ENCODE measurements at places on chromosomes 2 and 18.

GRCh38 chr2:197919487-197919886 is 115.1 kb downstream of the PLCL1 start:
- DNase-seq: no peak

GRCh38 chr2:69436596-69436937 is 668 bp downstream of the NFU1 start:
- DNase-seq: no peak

DNA sequence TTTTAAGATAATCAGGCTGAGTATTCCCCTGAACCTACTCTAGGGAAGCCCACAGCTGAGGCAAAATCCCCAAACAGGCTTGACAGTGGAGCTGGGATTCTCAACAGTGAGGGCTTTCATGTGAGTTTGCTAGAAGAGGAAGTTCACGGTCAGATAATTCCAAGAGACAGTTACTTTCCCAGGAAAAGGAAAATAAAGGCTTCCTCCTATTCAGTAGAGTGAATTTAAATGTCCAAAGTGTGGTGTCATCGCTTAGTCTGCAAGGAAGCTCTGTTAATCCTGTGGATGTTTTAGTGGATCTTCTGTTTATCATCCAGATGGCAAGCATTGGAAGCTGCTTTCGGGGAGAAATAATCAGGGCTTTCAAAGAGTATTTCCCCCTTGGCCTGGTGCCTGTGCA is 119.8 kb downstream of the RPIA start:
- no peak for DNase-seq

- DNase-seq: no peak
Measured at GRCh38 chr18:42574871-42575270, 540.6 kb downstream of the RIT2 start.

GRCh38 chr2:68943581-68944568 is 8.8 kb downstream of the GKN2 start:
- peak; percentile 55 for DNase-seq

GRCh38 chr2:195468771-195469170 is 188.3 kb upstream of the SLC39A10 start:
- no peak for DNase-seq

- DNase-seq: peak; percentile 66
Measured at GRCh38 chr2:25286025-25286400, 55.7 kb downstream of the DNMT3A start.

GRCh38 chr2:150432312-150432625 is 55.2 kb downstream of the RND3 start:
- no peak for DNase-seq

GRCh38 chr2:86617153-86617552 is 6.5 kb downstream of the RNF103 start:
- DNase-seq: no peak

- DNase-seq: no peak
Measured at GRCh38 chr2:164565359-164565758, 55.9 kb downstream of the GRB14 start.

DNA sequence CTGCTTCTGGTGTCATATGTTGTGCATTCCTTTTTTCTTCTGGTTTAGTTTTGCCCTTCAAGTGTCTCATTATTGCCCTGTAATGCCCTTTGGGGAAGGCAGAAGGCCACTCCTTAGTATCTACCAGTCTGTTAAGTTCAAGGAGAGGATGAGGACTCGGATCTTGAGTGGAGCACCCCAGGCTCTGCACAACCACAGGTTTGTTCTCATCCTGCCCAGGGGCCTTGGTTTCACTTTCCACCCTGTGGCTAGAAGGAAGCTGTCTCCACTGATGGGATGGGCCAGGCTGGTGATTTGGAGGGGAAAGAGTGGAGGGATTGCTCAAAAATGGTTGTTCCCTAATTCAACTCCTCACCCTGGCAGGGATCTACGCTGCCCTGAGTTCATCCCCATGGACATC is 30.2 kb upstream of the RAB11FIP5 start:
- no peak for DNase-seq

- no peak for DNase-seq
Measured at GRCh38 chr2:201644001-201644400, 698 bp upstream of the TMEM237 start.

DNA sequence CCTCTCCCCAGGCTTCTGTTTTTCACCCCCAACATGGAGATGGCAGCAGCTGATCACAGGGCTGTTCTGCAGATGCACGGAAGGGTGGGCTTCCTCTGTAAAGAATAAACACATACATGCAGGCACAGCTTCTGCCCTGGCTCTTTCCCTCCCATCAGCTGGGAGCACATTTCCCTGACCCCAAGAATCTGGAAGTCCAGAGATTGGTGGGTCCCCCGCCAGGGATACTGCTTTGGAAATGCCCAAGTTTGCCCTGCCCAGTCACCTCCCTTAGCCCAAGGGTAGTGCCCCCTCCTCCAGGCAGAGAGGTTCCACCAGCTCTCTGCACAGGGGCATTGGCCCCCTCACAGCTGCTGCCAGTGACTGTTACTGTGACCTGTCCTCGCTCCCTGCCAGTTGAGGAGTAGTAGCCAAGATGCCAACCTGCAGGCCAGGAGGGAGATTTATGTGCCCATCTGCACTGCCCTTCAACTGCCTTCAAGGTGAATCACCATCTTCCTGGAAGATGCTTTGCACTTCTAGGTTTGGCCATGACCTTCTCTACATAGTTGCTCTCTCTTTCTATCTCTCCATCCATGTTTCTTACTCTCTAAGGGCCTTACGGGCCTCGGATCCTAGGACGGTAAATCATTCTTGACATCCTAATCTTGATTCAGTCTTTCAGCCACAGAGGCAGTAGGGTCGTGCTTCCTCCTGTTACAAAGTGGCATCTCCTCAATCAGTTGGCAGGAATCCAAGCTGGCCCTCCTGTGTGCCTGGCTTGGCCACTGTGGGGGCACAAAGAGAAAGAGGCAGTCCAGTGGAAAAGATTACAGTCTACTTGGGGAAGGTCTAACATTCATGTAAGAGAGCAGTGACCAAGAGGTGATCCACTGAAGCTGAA is 121.8 kb downstream of the CTIF start:
- DNase-seq: no peak

GRCh38 chr2:217709478-217710210 is 293.2 kb downstream of the TNS1 start:
- DNase-seq: no peak

- DNase-seq: no peak
Measured at GRCh38 chr18:6666012-6666685, 63.4 kb upstream of the ARHGAP28 start.

- no peak for DNase-seq
Measured at GRCh38 chr2:16226943-16227664, 286.8 kb downstream of the MYCN start.

- DNase-seq: no peak
Measured at GRCh38 chr2:128347701-128348539, 29.3 kb upstream of the HS6ST1 start.

GRCh38 chr2:136235546-136235945 is 117.6 kb upstream of the CXCR4 start:
- DNase-seq: no peak

DNA sequence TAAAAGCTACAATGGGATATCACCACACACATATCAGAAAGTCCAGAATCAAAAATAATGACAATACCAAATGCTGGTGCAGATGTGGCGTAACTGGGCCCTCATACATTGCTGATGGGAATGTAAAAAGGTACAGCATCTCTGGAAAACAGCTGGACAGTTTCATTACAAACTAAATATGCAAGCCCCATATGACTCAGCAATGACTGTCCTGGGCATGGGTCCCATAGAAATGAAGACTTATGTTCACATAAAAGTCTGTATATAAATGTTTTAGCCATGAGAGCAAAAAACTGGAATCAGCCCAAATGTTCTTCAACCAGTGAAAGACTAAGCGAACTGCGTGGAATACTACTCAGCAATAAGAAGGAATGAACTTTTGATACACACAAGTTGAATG is 56.7 kb downstream of the ALPK2 start:
- no peak for DNase-seq

- no peak for DNase-seq
Measured at GRCh38 chr2:148273158-148273691, 252.3 kb downstream of the MBD5 start.

- DNase-seq: no peak
Measured at GRCh38 chr2:219225350-219225749, 4.1 kb downstream of the ATG9A start.

DNA sequence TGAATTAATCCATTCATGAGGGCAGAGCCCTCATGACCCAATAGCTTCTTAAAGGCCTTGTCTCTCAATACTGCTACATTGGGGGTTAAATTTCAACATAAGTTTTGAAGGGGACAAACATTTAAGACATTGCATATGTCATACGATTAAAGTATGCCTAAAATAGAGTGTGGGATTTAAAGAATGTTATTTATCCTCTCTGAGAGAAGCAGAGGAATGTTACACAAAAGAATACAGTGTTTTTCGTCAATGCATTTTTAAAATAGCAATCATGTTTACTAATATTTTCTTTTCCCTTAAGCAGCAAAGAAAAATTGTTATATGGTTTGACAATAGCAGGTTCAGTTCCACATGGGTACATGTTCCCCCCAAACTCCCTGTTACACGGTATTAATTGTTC is 363.1 kb downstream of the NUP35 start:
- DNase-seq: no peak

- DNase-seq: no peak
Measured at GRCh38 chr2:66439812-66440542, 5.1 kb downstream of the MEIS1 start.

DNA sequence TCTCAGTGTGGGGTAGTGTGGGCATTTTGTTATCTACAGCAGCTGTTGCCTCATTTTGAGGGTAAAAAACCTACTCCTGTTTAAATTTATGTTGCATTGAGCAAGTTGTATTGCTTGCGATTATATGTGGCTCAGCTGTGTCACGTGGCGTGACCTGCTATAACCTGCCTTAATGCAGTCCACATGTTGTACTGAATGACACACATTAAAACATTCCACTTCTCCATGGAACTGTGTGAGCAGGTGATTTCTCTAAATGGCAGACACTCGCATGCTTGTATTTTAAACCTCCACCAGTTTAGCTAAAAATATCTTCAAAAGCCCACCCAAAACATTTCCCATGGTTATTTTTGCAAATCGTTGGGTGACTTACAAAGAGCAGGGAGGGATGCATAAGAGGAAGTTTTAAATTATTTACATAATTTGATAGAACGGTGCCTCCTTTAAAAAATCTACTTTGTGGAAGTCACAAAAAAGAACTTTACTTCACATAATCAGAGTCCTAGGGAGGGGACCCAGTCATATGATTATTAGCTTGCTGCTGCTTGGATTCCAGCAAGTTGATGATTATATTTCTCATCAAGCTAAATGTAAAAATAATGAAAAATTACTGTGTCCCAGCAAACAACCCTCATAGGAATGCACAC is 163.3 kb upstream of the ZEB2 start:
- no peak for DNase-seq

GRCh38 chr2:9057939-9058761 is 54.7 kb upstream of the MBOAT2 start:
- DNase-seq: no peak

DNA sequence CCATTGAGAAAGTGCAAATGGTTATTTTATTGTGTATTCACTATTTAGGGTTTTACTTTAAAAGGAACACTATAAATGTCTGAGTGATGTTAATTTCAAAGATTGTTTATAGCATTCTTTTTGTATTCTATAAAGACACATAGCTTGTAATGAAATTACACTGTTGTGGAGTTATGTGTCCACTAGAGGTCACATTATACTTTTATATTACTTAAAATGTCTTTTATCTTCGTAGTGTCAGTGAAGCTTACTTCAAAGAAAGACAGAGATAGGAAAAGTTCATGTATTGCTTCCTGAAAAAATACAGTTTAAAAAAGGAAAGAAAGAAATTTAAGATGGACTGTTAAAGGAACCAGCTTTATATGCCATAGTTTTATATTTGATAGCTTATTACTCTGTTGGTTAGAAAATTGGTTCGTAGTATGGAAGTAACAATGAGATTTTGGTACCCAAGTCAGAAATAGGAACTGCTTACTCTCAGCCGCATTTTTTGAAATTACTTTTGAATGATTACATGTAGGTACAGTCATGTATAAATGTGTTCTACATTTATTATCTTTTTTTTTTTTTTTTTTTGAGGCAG is 20.5 kb downstream of the APLF start:
- no peak for DNase-seq

DNA sequence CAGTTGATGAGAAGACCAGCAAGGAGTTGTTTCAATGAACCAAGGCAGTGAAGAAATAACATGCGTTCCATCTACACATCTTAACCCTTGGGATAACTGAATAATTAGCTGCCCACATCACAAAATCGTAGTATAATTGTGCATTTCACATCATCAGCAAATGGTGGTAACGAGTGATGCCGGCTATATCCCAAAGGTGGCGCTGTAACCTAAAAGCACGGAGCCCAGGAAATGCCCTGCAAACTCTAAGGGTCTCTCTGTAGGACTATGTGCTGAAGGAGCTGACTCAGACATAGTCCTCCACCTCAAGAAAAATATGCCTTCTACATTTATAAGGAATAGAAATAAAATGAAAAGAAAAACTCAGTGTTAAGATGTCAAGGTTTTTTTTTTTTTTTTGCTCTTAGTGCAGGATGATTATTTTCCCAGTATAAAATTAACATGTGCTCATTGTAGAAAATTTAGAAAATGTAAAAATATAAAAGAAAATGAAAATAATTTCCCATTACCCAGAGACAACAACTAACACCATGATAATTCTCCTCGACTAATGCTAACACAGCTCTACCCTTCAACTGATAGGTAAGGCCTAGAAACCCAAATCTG is 23.1 kb upstream of the DSG3 start:
- no peak for DNase-seq

DNA sequence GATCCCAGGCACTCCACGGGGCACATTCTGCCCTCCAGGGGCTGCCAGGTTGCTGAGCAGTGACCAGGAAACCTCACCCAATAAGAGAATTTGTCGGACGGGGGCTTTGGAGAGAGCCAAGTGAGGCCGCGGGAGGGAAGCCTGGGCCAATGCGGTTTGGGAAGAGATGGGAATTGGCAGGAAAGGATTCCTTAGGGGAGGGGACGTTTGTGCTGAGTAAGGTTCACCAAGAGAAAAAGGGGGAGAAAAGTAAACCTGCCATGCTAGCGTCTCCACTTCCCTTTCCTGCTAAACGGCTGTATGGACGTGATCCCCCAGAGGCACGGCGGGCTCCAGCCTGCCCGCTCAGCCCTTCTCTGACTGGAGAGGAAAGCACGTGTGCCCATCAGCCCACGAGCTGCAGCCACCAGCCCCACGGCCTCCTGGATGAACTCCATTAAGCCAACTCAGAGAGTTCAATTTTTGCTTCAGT is 194.4 kb upstream of the ID2 start:
- no peak for DNase-seq

GRCh38 chr2:218298314-218298875 is 6.1 kb upstream of the TMBIM1 start:
- no peak for DNase-seq

- peak; percentile 70 for DNase-seq
Measured at GRCh38 chr2:85707304-85707703, 13.1 kb downstream of the GNLY start.

GRCh38 chr2:234661175-234661574 is 164.3 kb upstream of the ARL4C start:
- no peak for DNase-seq

- no peak for DNase-seq
Measured at GRCh38 chr2:45173513-45173912, 164.3 kb upstream of the SIX2 start.
